Substantia nigra (tissue), 51 donors: ENCODE measurements at places on chromosomes 12 and 14.

DNA sequence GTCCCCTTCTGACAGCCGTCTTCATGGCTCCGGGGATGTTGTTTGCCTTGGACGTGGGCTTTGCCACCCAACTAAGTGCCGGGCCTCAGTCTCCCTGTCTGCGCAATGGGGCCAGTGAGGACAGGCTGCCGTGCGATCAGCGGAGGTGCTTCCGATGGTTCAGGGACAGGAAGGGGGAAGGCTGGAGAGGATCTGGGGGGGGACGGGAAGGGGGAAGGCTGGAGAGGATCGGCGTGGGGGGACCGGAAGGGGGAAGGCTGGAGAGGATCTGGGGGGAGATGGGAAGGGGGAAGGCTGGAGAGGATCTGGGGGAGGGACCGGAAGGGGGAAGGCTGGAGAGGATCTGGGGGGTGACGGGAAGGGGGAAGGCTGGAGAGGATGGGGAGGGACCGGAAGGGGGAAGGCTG, 3.4 kb downstream of the MMP17 start:
- DNase-seq = no peak

GRCh38 chr12:41510470-41510869, 322.4 kb downstream of the PDZRN4 start:
- DNase-seq = no peak

GRCh38 chr14:105865904-105866840, 339.8 kb downstream of the TMEM121 start:
- DNase-seq = no peak

GRCh38 chr12:6944381-6945186, 762 bp downstream of the C12orf57 start:
- DNase-seq = peak; percentile 66

DNA sequence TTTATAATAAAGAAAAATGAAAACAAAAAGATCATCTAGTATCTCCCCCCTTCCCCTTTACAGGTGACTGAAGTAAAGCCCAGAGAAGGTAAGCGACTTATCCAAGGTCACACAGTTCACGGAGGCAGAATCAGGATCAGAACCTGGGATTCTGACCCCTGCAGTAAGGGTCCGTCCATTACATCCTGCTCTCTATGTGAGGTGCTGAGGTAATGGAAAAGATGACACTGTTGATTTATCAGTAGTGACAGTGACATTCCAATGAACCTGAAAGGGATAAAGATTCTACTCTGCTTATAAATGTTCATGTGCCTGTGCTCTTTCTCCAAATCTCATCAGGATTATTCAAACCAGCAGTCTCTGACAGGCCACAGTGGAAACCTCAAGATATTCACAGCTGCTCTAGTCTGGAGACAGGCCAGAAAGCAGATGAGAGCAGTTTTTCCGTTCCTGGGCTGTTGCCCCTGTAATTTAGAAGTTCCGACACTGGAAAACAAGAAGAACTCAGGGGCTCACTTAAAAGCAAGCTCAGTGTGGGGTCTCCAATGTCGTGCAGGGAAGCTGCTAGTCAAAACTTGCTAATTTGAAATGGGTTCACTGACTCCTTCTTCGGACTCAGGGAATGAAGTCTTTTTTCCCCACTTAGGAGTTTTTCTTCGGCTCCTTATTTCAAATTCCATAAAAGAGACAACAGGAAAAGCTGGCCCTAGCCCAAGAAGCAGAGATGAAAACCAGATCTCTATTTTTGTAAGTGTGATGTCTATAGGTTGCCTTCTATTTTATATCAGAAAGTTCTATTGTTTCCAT, 131.8 kb upstream of the EEA1 start:
- DNase-seq = no peak

- DNase-seq = no peak
Observed at GRCh38 chr12:74489543-74489942, 48.1 kb upstream of the ATXN7L3B start.

GRCh38 chr14:94462763-94463572, 10.4 kb upstream of the SERPINA11 start:
- DNase-seq = no peak

- DNase-seq = no peak
Observed at GRCh38 chr12:15193946-15194345, 27.3 kb downstream of the RERG start.

- no peak for DNase-seq
Observed at GRCh38 chr14:94342334-94342934, 19.3 kb upstream of the SERPINA6 start.

DNA sequence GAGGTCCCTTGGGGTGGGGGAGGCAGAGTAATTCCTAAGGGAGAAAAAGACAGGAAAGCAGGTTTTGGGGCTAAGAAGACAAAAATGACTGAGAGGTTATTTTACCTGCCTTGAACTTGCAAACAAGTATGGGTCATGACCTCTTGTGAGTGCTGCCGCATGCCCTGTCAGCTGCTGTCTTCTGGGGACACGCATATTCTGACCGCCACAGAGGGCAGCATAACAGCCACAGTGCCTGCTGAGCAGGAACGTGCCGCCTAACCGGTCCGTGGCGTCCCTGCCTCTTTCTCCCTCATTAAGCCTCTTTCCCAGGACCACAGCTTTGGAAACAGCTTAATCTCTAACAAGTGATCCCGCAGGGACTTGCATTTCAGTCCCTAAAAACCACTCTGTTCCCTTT, 51.3 kb upstream of the KCNA1 start:
- DNase-seq = no peak

DNA sequence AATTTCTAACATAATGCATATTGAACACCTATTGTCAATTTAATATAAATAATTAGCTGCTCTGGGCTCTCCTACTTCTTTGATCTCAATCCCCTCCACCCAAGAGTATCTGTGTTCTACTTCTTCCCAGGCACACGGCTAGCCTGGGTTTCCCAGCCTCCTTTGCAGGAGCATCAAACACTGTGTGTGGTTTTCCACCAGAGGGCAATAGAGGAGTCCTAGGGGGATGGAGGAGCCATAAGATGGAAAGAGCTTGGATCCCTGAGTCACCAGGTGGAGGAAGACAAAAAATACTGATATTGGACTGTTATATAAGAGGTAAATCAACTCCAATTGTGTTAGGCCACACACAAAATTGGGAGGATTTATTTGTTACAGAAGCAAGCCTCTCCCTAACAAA, 333.7 kb downstream of the GLT1D1 start:
- DNase-seq = no peak

DNA sequence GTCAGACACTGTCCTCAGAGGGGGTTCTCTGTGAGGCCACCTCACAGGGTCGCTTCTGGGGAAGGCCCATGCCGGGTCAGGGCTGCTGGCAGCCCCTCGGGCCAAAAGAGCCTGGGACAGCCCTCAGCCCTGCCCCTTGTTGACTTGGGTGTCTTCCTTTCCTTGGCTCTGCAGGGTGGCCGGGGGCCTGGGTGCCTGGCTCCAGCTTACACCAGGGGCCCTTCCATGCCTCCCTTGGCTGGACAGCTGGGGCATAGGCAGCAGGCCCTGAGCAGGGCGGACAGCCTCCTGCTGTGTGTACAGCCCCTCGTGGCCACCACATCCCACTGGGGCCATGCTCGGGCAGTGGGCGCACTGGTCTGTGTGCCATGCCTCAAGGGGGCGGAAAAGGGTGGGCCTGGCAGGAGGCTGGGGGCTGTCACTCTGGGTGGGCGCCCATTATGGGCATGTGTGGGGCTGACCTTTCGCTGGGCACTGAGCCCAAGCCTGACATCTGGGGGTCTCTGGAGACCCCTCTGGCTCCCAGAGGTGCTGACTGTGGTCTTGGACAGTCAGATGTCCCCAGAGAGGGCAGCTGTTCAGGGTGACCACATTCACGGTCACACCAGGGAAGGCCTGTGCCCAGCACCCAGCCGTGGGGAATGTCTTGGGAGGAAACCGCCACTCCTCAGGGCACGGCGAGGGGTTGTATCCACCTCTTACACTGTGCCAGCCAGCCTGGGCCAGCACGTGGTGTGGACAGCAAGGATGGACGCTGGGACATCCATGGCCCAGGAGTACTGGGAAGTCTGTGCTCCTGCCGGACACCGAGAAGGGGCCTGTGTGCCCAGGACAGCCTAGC, 313.3 kb downstream of the TMEM121 start:
- DNase-seq = no peak

DNA sequence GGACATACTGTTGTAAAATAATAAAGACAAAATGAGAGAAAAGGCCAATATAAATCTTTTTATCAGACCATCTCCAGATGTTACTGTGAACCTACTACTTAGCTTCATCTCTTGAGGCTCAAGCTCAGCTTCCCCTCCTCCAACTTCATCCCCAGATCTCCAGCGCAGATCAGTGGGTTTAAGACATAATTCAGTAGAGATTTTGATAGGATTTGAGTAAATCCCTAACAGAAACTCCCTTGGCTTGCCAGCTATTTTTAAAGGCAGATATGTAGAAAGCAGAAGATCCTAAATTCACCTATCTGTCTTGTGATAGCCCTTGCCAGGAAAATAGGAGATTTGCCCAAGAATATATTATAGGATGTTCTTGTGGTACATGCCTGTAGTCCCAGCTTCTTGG, 236.7 kb downstream of the FBXL14 start:
- no peak for DNase-seq

GRCh38 chr12:131140697-131141096, 187.0 kb downstream of the ADGRD1 start:
- no peak for DNase-seq

- no peak for DNase-seq
Observed at GRCh38 chr12:49015196-49015595, 3.4 kb downstream of the PRKAG1 start.

DNA sequence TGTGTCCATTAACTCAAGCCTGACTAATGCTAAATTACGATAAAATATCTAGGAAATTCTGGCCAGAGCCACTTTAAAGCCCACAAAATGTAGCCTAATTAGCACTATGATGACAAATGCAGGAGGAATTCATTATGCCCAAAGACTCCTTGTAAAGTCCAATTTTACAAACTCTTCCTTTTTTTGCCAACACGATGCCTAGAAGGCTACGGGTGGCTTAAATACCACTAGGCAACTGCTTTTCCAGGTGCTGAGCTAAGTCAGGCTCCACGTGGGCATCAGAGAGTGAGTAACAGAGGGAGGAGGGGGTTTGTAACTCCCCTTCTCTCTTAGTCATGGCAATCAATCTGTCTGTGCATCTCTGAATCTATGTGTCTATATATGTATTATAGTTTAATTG, 172.4 kb upstream of the NTF3 start:
- DNase-seq = no peak

DNA sequence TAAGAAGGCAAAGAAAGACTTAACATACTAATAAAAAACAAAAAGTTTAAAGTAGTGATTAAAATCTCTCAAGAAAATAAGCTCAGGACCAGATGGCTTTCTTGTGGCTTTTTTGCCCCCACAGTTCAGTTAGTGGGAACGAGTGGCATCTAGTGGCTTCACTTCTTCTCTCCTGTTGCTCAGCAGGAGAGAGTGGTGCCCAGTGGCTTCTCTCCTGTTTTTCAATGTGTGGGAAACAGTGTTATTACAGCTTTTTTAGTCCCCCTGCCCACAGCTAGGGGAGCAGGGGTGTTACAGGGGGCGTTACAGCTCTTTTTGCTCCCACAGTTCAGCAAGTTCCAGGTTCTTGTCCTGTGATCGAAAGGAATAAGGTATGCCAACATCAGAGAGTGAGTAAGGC, 135.2 kb downstream of the RERGL start:
- no peak for DNase-seq

GRCh38 chr12:131825146-131825892, 2.9 kb upstream of the MMP17 start:
- DNase-seq = peak; percentile 61

DNA sequence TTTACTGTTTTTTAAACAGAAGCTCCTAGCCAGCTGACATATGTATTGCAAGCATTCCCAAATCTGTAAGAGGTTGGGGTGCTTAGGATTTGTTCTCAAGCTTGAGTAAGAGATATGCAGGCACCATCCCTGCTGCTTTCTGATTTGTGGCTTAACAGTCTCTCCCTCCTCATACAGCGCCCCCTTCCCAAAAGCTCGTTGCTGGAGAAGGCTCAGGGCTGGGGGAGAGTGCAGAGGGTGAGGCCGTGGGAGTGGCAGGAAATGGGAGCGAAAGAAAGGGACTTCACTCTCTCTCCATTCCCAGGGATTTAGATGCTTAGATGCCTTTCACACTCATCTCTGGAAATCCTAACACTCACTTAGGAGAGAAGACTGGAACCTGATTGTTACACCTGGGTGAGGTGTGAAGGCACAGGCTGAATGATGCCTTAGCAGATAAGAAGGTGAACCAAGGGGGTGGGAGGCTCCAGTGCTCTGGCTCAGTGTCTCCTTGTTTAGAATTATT, 172.0 kb downstream of the C12orf75 start:
- DNase-seq = no peak

- DNase-seq = peak; percentile 36
Observed at GRCh38 chr14:67622675-67623074, 3.0 kb downstream of the ARG2 start.
